ENCODE measurements at places on chromosomes 4 and X. TPM values are rescaled to one million over a fixed set of nuclear protein-coding genes. Genes with fewer than 3 reads are reported as not detected.
A peak's percentile ranks its signal among the peaks of the same experiment; 100 is the strongest.

The EFHC2 gene
- 0.29 TPM for total RNA-seq

DNA sequence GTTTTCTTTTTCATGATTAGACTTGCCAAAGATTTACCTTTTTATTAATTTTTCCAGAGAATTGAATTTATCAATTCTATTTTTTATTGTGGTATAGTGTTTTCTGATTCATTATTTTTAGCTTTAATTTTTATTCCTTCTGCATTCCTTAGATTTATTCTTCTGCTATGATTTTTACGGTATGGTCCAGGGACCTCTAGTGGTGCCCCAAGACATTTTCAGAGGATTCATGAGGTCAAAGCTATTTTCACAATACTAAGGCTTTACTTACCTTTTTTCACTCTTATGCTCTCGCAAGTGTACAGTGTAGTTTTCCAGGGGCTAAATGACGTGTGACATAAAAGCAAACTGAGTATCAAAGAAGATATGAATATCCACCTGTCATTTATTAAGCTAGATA, 8.0 kb downstream of the RADX start:
- no peaks in the 10 kb centered on the region for H3K36me3 ChIP-seq
- peaks cover 31% of the 10 kb centered on the region for H3K27me3 ChIP-seq
- H3K4me3 ChIP-seq = no peak overlapping the region
- peak; percentile 34 for DNase-seq
- no peak overlapping the region for H3K27ac ChIP-seq
- H3K4me1 ChIP-seq = no peaks in the 10 kb centered on the region

The ETDB gene
- total RNA-seq = not detected

- no peaks in the 10 kb centered on the region for H3K4me1 ChIP-seq
- H3K4me3 ChIP-seq = no peak overlapping the region
- no peaks in the 10 kb centered on the region for H3K27me3 ChIP-seq
- no peak for DNase-seq
Measured at GRCh38 chr4:65021737-65022136, 612.5 kb upstream of the TECRL start.
